ENCODE measurements at places on chromosomes 12 and 14.

GRCh38 chr14:36701132-36701531, 39.5 kb downstream of the PAX9 start:
- no peak for DNase-seq

- DNase-seq: no peak
These were observed 3.6 kb upstream of the UBC start for GRCh38 chr12:124917841-124918621.

DNA sequence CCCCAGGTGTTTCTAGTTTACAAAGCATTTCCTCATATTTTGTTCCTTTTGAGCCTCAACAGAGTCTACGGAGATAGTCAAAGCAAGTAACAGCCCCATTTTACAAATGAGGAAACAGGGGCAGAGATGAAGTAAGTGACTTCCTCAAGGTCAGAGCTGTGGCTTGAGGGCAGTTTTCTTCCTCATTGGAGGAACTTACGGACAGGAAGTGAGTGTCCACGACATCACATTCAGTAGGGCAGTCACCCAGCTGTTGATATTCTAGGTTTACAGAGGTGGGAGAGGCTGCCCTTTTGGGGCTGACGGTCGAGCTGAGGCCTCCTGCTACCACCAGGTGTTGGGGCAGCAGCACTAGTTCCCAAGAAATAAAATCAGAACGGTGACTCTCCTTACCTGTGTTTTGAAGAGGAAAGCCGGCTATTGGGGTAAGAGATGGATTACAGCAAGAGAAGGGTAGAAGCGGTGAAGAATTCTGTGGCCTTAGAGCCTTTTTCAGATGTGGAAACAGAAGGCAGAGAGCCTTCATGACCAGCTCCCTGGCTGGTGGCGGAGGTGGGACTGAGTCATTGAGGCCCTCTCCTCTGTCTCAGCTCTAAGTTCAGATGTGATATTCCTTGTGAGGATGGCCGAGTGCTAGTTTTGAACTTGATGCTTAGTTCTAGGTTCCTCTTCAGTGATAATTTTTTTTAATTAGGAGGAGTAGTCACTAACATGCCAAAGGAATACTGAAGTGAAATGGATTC, 41.7 kb downstream of the SUSD6 start:
- no peak for DNase-seq

- DNase-seq: no peak
These were observed 459 bp downstream of the PPFIBP1 start for GRCh38 chr12:27524494-27524835.

GRCh38 chr14:22500954-22501726, 87.9 kb downstream of the DAD1 start:
- no peak for DNase-seq

DNA sequence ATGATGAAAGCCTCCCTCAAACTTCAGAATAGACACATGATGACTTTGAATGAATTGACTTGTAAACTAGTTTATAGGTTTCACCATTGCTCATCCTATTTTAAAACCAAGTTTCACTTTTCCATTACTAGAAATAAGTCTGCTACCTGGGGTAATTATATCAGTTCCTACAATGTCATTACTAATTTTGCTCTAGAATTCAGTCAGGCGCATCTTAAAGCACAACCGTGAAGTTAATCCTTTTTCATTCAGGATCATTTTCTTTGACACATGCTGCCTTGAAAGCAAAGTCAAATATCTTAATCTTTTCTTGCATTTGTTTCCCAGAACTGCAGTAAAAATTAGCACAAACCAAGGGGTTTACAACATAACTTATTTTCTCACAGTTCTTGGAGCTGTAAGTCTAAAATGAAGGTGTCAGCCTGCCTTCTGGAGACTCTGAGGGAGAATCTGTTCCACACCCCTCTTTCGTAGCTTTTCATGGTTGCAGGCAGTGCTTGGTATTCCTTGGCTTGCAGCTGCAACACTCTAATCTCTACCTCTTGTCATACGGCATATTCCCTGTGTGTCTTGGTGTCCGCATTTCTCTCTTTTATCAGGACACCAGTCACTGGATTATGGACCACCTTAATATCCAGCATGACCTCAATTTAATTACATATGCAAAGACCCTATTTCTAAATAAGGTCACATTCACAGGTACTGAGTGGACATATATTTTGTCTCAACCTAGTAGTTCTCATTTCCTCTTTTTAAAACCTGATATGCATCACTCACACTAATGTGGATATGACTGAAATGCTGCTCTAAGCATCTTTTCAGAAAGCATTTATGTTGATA, 114.3 kb upstream of the PDZRN4 start:
- DNase-seq: no peak

DNA sequence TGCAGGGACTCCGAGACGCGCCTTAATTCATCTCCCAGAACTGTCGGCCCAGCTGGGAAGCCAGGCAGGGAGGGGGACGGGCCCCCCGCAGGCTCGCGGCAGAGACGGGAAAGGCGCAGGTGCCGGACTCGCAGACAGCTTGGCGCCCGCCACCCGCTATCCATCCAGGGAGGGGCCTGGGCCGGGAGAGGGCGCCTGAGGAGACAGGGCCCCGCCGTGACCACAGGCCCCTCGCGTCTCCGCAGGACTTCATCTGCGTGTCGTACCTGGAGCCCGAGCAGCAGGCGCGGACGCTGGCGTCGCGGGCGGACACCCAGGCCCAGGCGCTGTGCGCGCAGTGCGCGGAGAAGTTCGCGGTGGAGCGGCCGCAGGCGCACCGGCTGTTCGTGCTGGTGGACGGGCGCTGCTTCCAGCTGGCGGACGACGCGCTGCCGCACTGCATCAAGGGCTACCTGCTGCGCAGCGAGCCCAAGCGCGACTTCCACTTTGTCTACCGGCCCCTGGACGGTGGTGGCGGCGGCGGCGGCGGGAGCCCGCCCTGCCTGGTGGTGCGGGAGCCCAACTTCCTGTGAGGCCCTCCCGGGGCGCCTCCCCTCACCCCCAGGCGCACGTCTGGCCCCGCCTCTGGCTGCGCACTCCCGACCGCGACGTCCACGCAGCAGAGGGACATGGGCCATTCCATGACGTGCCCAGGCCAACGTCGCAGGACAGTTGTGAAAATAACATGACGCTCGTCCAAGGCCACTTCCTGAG, 60.6 kb downstream of the LGMN start:
- DNase-seq: no peak

DNA sequence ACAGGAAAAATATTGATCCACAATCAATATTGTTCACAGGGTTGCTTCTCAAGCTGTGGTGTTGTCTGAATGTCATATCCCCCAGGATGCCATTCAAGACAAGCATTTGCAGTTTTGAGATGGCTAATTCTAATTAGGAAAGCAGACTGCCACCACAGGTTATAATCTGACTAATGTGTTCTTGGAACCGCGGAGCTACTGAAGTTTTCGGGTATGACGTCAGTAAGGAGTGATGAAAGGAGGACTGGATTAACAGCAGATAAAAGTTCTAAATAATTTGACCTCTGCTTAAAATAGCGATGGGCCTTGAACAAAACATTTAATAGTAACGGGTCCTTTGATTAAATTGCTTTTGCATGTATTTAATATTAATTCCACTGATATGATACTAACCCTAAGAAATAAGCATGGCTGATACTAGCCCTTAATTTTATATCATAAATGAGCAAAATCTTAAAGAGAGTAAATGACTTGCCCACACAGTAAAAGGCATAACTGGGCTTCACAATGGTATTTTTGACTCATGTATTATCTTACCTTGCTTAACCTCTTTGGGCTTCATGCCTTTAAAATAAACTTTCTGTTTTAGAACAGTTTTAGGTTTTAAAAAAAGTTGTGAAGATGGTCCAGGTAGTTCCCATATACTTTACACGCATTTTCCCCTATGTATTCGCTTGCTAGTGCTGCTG, 50.3 kb downstream of the TSHR start:
- no peak for DNase-seq

DNA sequence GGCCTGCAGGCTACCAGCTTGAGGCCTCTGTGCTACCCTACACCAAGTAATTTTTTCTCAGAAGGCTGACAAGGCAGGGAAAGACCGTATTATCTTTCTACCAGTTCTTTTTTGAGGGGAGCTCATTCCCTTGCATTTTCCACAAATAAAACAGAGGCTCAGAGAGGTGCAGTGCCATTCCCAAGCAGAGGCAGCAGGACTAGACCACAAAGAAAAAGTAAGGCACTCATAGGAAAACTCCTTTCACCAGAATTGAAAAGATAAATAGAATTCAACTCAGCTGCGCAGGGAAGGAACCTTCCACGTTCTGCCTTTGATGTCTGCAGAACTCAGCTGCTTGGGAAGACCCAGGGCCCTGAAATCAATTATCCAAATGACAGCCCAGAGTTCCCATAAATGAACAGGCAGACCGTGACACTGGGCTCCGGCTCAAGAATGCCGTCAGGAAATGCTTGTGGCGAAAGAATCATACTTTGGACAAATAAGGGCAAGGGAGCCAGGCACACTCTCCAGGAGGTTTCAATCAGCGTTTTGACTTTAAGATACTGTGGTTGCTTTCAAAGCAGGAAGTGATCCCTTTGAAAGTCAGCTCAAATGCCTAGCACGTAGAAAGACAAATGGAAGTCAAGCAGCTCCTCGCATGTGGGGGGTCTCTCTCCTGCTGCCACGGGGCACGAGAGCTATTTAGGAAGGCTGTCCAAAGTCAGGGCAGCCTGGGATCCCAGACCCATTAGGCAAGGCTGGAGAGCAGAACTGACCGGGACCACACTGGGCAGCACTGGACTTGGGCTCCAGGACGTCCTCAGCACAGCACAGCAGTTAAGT, 14.0 kb downstream of the KCTD10 start:
- peak; percentile 83 for DNase-seq

DNA sequence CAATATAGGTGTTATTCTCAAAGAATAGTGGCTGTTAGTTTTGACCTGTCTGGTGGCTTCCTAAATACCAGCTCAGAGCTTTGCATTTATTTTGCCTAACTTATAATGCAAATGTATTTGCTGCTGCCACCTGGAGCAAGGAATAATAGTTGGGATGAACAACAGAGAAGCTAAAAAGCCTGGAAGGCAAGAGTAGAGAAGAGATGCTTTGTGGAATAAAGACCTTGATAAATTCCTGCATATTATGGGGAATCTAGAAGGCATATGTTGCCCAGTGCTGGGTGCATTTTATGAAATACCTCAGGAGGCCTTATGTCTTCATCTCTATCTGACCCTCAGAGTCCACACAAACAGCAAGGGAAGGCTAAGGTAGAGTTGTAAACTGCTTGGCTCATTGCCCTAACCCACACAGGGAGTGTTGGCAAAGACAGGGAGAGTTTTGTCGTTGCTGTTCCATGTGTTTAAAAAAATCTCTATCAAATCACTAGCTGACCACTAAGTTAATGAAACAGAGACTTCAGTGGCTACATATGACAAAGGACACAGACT, 53.7 kb upstream of the SCAF11 start:
- DNase-seq: no peak

- DNase-seq: no peak
These were observed 38.7 kb downstream of the GLT8D2 start for GRCh38 chr12:104011253-104011652.

- DNase-seq: no peak
These were observed 103.1 kb downstream of the UNC79 start for GRCh38 chr14:93533842-93534241.

DNA sequence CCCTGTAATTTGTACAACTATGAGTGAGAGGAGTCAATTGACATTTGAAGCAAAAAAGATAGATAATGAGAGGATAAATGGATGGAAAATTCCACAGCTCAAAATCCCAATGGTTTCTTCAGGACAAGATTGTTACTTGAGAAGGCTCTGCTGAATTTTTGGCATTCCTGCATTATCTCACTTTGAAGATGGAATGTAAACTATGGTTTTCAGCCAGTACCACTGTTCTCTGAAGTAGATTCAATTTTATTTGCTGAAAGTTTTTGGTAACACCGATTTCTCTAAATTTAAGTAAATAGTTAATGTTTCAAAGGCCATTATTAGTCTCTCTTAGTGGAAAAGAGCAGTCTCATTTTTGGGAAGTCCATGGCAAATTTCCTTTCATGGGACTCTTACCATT, 121.9 kb upstream of the SLC38A2 start:
- DNase-seq: no peak

All from sciatic nerve (tissue), 2 donors.